Uterus (tissue), 4 donors: ENCODE measurements at places on chromosomes 2 and 18. TPM values are rescaled to one million over a fixed set of nuclear protein-coding genes. Genes with fewer than 3 reads are reported as not detected.
A peak's percentile ranks its signal among the peaks of the same experiment; 100 is the strongest.

Gene APLF
- total RNA-seq, result 22.1 TPM

Gene RTKN
- 9.8 TPM for total RNA-seq

Gene SPIRE1
- total RNA-seq, result 78.1 TPM

Gene SALL3
- total RNA-seq, result not detected

DNA sequence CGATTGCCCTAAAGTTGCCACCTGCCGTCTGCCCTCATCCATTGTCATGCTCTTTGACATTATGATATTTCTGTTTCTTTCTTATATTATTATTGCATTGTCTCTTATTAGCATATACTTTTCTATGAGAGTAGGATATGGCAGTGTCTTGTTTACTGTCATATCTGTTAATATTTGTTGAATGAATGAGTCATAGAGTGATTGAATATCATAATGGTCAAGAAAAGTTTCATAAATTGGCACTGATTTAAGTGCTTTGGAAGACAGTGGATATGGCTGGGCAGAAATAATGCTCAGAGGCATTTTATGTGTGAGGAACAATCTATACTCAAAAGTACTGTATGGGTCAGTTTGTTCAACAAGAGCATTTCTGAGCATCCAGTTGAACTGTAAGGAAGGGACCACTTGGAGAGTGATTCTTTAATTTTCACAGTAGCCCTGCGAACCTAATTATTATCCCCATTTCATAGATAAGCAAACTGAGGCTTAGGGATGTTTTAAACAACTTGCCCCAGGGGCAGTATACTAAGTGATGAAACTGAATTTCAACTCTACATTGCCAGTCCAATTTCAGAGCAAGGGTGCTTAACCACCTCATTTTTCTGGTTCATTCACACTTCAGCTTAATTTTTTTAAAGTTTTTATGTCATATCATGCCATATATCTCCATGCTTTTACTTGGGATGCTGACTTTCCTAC lies 175.5 kb upstream of the FOSL2 start:
- DNase-seq, result no peak

- DNase-seq, result no peak
Observed at GRCh38 chr2:45904946-45905631, 253.6 kb downstream of the PRKCE start.

GRCh38 chr2:28342081-28342967 lies 50.3 kb upstream of the FOSL2 start:
- DNase-seq, result peak; percentile 84

DNA sequence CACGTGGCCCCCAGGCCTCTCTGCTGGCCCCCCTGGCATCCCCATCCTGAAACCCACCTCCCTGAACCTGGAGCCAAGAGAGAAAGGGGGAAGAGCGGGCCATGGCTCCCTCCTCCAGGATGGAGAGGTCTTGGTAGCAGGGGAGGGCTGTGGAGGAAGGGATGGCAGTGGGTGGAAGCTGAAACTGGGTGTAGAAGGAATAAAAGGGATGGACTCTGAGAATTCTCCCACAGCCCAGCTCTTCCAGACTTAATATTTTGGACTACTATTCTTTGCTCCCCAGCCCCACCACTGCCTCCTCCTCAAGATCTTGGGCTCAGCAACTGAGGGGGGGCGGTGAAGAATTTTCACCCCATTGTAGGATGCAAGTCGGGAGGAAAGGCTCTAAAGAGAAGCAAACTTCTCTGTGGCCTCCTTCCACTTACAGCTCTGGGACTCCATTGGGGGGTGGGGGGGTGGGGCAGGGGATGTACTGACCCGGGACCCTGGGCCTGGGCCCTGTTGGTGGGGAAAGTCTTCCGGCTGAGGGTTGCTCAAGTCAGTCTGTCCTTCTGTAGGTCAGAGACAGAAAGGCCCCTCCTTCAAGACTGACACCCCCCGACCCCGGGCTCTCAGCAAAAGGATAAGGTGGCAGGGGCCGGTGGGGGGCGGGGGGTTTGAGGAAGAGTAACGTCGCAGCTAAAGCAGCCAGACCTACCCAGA lies 501 bp downstream of the TNS1 start:
- DNase-seq, result no peak
